ENCODE measurements at places on chromosomes 3 and 15. TPM values are rescaled to one million over a fixed set of nuclear protein-coding genes. Genes with fewer than 3 reads are reported as not detected.

PPARG gene
- 62.9 TPM for total RNA-seq

CYP1A1 gene
- 0.26 TPM for total RNA-seq

SEMA3F gene
- total RNA-seq, result 10.8 TPM

DNA sequence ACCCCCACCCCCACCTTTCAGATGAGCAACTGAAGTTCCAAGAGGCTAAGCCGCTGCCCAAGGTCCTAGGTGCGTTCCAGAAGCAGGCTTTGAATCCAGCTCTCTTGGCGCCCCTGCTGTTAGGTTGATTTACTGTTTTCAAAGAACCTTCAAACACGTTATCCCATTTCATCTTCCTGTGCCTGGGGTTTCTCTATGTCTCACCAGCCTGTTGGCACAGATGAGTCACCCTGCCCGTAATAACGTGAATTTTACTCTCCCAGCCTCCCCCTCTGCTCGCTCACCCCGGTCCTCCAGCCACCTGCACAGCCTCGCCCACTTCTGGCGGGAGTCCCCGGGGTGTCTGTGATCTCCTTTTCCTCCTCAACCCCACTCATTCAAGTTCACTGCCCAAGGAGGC, 13.0 kb upstream of the TSEN2 start:
- DNase-seq, result no peak

DNA sequence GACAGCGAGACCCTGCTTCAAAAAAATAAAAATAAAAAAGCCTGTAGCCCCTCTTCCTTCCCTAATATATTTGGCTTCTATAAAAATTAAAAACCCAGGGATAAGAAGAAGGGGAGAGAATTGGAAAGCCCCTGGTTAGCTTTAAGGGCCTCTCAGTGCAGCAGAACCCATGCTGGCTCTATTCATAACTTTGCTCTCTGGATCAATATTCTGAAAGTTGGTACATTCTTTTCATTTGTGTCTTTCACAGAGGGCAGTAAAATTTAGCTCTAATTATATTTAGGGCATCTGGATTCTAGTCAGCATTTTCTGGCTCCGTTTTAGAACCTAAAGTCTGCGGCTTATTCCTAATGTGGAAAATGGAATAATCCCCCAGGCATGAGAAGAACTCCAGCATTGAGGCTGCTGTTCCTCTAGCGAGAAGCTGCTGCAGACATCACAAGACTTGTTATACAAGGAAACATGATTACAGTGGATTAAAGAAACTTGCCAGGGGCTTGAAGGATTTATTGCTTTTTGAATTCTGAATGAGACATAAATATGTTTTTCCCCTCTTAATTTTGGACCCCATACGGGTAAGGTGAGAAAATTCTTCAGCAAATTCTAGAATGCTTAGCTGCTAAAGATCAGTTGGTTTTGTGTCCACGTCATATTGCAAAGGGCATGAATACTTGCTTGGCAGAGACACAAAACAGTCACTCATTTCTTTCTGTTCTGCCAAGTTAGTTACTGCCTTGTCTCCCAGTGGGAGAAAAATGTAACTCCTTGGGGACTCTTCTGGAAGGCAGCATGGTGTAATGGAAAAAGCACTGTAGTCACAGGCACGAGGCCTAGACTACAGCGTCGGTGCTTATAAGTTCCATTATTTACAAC, 177.7 kb downstream of the VGLL4 start:
- DNase-seq, result no peak

DNA sequence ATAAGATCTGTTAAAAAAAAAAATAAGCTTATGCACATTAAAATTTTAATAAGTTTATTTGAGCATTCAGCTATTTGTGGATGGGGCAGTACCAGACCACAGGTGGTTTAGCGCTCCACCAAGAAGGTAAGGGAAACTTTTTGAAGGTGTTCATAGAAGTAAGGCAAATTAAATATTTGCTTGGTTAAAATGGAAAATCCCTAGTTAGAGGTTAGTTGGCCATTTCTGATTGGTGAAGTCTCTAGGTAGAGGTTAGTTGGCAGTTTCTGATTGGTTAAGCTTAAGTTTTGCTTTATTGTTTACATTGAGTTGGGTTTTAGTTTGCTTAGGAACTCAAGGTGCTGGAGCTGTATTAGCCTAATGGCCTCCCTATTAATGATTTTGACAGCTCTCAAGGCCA, 30.7 kb downstream of the SCN11A start:
- no peak for DNase-seq

GRCh38 chr15:84951736-84952135, 29.9 kb upstream of the PDE8A start:
- no peak for DNase-seq

DNA sequence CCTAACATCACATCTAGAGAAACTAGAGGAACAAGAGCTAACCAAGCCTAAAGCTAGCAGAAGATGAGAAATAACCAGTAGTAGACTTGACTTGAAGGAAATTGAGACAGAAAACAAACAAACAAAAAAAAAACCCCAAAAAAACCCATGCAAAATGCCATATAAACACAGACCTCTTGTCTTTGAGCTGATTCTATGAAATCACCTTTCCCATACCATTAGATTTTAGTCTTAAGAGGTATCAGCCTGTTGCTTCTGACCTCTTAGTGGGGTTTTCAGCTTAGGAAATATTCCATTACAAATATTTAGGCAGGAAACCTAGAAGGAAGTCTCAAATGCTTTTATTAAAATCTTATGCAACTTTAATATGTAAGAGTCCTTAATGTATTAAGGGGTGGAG, 23.9 kb upstream of the ST3GAL6 start:
- no peak for DNase-seq

DNA sequence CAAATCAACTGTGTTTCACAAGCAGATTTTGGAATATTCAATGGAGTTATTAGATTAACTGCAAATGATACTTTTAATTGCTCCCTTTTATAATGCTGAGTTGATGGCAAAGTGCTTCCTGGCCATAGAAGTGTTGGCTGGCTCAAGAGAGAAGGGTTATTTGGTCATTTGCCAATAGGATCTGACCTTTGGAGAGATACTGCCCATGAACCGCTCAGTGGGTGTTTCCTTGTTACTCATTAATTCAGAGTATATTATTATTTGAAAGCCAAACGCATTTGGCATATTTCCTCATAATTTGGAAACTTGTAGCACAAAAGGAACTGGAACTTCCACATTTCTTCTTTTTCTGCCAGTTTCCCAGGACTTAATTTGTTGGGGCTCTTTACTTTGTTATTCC, 234.7 kb downstream of the CDIN1 start:
- no peak for DNase-seq

DNA sequence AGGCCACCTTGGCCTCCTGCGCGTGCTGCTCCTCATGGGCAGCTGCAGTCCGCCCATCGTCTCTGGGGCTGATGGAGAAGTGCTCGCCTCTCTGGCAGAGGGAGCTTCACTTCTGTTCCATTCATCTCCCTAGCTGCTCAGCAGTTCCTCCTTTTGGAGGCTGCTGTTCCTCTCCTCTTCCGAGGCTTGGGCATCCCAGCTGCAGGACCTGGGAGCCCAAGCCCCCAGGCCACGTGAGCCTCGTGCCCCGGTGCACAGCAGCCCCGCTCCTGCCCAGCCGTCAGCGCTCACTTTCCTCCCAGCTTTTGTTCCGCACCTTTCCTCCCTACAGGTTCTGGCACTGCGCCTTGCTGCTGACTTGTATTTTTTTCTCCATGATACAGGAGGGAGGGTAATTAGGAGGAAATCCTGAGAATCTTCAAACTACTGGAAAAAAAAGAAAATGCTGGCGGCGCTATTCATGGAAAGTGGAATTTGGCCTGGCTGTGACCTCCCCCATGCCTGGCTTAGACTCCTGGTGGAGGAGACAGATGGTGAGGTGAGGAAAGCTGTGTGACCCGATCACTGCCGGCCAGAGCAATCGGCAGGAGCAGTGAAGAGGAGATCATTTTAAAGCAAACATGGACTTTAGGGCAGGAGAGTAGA, 210.1 kb downstream of the CHST2 start:
- no peak for DNase-seq

DNA sequence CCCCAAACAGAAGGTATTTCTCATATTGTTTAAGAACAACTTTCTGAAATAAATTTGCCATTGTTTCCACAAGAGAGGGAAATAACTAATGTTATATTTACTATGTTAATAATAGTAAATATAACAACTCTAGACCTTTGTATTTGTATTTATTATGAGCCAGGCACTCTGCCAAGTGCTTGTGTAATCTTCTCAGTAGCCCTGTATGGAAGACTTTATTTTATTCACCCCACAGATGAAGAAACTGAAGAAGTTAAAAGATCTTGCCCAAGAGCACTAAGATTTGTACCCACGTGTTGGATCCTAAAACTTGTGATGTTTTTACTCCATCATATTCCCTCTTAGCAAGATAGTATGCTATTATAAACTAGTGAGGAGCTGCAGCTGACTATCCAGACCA, 12.0 kb upstream of the GNB4 start:
- DNase-seq, result no peak

DNA sequence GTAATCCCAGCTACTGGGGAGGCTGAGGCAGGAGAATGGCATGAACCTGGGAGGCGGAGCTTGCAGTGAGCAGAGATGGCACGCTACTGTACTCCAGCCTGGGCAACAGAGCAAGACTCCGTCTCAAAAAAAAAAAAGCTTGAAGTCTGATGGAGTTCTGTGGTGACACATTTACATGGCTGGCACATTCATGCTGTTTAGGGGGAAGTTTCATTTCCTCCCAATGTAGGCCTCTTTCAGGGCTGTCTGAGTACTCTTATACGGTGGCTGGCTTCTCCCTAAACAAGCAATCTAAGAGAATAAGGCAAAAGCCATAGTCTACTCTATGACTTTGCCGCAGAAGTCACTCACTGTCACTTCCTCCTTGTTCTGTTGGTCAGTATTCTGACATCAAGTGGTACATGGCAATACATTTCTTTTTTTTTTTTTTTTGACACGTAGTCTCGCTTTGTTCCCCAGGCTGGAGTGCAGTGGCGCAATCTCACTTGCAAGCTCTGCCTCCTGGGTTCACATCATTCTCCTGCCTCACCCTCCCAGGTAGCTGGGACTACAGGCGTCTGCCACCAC, 41.2 kb downstream of the OIP5 start:
- DNase-seq, result no peak

GRCh38 chr15:86408261-86408660, 328.6 kb downstream of the AGBL1 start:
- no peak for DNase-seq

DNA sequence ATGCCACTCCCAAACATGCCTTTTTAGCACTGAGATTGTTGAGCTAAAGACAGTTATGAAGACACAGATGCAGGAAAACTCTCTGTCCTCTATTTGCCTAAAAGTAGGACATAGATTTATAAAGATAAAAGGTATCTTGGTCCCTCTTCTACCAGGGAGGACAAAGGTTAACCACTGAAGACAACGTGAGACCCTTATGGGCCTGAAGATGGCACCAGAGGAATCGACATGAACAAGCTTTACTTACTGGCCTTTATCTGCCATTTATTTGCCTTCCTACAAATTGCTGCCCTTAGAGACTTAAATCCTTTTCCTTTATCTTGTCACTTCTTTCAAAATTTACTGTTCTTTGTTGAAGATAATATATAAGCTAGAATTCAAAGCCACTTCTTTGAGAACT, 109.7 kb upstream of the FAM3D start:
- DNase-seq, result no peak

GRCh38 chr15:88658972-88659931, 20.4 kb downstream of the ISG20 start:
- no peak for DNase-seq

GRCh38 chr3:72582211-72582878, 265.9 kb downstream of the SHQ1 start:
- DNase-seq, result no peak

DNA sequence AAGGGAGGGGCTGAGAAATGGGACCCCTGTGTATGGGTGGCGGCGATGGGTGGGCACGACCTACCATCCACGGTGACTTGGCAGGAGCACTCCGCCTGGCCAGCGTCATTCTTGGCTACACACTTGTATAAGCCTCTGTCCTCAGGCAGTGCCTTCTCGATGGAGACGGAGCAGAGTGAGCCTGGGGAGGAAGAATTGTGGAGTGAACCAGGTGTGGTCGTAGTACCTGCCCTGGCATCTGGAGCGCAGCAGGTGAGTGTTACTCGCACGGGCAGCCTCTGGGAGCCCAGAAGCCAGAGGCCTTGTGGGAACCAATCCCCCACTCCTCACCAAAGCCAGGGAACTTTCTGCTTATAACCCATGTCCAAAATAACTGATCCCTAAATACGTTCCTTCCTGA, 107.8 kb upstream of the HACD2 start:
- no peak for DNase-seq

DNA sequence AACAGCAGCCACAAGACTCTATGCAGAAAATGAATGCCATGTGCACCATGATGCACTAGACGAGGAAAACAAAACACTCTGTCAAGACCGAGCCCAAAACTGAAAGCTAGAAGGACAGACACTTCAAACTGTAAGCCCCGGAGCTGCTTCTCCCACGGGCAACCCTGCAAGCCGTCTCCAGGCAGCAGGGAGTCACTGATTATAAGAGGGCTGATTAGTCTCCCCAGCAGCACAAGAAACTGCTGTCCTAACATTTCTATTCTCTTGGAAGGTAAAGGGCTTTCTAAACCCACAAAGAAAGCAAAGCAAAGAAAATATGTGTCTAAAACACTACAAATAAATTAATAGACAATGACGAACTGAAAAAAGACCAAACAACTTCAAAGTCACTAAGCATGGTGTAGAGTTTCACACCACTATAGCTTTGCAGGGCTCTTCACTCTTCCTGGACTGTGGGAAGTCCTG, 15.5 kb downstream of the TBC1D2B start:
- DNase-seq, result no peak

- no peak for DNase-seq
Measured at GRCh38 chr3:165920984-165921383, 83.8 kb upstream of the BCHE start.

Measured in urinary bladder (tissue), 4 donors.